ENCODE measurements at places on chromosomes 1 and 21.

GRCh38 chr1:21212126-21212525, 35.4 kb upstream of the EIF4G3 start:
- DNase-seq, result no peak

GRCh38 chr1:48242141-48242736, 19.7 kb downstream of the SLC5A9 start:
- no peak for DNase-seq

DNA sequence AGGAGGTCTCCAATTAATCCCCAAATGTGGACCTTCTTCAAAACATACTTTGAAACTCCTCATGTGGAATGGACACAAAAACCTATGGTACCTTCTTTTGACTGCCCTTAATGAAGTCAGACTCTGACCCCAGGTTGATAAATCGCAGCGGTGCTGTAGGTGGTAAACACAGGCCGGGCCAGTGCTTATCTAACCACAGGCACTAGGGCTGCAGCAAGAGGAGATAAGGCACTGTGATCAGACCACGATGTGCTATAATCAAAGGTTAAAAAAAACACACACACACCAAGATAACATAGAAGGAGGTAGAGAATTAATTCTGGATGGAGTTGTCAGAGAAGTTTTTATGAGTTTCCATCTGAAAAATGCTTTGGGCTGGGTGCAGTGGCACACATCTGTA, 52.3 kb upstream of the SIPA1L2 start:
- no peak for DNase-seq

DNA sequence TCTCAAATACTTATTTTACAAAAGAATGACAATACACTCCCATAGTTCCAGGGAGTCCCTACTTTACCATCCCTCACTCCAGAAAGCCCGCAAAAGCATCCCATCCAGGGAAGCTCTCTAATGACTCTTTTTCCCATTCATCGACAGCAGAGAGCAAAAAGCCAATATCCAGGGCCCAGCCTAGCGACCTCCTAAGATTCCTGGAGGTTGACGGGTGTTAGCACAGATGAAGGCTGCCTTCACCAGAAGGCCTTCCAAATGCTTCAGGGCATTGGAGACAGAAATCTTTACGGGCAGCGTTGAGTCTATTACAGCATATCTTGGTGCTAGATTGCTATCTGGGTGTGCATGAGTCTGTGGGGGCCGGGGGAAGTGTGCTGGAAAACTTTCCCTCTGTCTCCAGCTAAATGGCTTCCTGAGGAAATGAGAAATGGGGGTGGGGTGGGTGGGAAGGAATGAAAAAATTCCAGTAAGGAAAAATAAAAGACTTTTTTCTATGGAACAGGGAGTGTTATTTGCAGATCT, 136.6 kb downstream of the PROX1 start:
- no peak for DNase-seq

DNA sequence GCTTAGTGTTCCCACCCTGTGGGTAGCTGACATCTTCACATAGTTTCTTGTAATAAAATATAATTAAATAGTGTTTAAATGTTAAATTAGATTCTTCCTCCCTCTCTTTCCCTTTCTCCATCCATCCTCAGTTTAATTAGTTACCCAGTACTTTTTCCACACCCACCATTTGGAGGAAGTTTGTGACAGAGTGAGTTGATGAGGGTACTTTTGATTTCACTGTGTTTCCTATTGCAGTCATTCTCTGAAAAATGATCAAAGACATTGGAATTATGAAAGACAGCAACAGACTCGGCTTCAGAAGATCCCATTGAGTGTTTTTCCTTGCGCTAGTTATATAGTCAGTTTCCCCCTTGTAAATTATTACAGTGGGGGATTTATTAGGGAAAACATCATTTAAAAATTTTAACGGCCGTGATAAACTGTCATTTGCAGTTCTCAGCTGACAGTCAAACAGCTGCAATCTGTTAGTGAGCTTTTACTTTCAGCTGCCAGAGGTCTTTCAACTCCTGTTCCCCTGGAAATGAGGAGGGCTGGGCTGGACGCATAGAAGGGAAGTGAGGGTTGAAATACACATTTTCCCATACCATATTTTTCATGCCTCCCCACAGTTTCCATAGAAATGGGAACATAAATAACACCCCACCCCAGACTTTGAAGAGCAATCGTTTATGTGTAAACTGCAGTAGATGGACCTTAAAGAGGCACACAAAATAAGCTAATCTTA, 61.3 kb upstream of the CACYBP start:
- DNase-seq, result no peak

GRCh38 chr21:17390569-17390968, 122.3 kb upstream of the CXADR start:
- DNase-seq, result no peak

- peak; percentile 15 for DNase-seq
These were observed 16.1 kb upstream of the STMN1 start for GRCh38 chr1:25922056-25922970.

- peak; percentile 92 for DNase-seq
These were observed 756 bp downstream of the PHGDH start for GRCh38 chr1:119712342-119713038.

DNA sequence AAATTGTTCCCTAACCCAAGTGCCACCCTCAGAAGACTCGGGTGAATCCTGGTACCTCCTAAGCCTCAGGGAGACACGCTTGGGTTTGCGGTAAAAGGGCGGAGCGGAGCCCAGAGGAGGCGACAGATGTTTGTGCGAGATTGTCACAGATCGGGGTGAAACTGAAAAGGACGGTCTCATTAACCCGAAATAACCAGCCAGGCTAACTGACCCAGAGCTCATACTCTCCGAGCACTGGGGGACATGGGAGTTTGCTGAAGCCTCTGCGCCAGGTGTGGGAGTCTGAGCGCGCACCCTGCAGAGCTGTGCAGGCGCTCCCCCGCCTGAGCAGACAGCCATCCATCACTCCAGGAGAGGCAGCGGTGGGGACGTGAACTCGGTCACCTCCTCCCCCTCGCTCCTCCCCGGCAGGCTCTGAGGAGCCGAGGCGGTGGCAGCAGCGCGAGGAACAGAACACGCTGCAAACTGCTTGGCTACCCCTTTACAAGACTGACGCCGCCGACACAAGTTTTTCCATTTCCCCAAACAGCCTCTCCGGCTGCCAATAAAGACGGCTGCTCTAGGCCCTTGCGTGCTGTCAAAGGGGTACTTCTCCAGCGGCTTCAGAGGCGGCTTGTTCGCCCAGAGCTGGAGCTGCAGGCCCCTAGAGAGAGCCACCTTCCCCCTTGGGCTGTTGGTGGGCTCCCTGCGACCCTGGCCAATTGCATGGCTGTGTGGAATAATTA, 43.5 kb downstream of the RRAGC start:
- no peak for DNase-seq

GRCh38 chr1:164875518-164875917, 316.5 kb downstream of the PBX1 start:
- DNase-seq, result no peak

- no peak for DNase-seq
These were observed 62.1 kb downstream of the PIK3R3 start for GRCh38 chr1:46070164-46070814.

GRCh38 chr1:41963636-41964035, 44.9 kb upstream of the HIVEP3 start:
- DNase-seq, result no peak

DNA sequence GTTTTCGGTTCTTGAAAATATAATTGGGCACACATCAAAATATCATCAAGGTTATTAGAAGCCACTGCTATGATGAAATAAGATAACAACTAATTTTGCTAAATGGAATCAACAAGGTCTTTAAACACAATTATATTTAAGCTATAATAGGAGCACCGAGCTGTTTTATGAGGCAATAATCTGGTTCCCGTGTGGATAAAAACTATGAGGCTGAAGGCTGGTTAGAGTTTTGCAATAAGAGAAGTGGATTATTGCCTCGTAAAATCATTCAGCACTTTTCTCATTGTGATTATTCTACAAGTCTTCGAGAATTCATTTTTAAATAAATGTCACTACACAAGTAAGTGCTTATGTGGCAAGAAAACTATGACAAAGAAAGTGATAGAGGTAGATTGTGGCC, 975.7 kb upstream of the ADGRL2 start:
- no peak for DNase-seq

GRCh38 chr1:31010086-31010989, 55.2 kb downstream of the PUM1 start:
- peak; percentile 77 for DNase-seq

DNA sequence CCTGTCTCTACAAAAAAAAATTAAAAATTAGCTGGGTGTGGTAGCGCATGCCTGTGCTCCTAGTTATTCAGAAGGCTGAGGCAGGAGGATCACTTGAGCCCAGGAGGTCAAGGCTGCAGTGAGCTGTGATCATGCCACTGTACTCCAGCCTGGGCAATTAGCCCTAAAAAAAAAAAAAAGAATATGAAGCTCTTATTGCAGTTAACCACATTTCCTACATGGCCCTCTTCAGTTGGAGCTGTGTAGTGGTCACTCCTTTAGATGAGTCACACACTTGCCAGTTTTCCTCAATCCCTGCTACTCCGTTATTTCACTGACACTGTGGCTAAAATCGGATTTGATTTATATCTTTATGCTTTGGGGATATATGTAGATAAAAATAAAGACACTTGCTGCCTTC, 11.8 kb downstream of the NFYC start:
- peak; percentile 85 for DNase-seq

GRCh38 chr1:92679980-92680379, 104.9 kb downstream of the EVI5 start:
- no peak for DNase-seq

GRCh38 chr1:161198194-161198896, 509 bp downstream of the ADAMTS4 start:
- peak; percentile 39 for DNase-seq

GRCh38 chr1:208820580-208821212, 576.5 kb upstream of the PLXNA2 start:
- DNase-seq, result no peak

GRCh38 chr21:27450216-27450615, 483.3 kb upstream of the ADAMTS5 start:
- no peak for DNase-seq

DNA sequence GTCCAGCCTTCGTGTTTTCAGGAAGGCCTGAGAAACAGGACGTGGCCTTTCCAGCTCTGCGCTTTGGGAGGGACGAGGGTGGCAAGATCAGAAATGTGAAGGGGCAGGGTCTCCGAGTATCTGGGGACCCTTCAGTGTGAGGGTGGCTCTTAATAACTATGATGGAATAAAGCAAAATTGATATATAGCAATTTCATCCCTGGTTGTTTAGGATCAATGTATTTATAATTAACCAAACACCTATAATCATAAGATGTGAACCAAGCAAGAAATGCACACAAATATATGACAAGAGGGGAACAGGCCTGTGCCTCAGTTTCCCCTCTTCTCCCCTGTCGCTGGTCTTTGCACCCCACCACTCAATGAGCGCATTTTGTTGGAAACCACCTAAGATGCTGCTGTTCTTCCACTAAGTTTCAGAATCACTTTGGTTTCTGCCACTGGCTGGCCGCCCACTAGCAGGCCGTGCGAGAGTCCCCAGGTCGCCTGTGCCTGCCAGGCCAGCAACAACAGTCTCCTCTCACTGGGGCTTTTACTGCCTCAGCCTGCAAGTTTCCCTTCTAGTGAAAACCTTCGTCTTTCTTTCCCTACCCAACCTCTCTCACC, 36.6 kb downstream of the UBASH3A start:
- no peak for DNase-seq

- DNase-seq, result peak; percentile 82
These were observed 11.0 kb upstream of the PGD start for GRCh38 chr1:10387677-10388386.

DNA sequence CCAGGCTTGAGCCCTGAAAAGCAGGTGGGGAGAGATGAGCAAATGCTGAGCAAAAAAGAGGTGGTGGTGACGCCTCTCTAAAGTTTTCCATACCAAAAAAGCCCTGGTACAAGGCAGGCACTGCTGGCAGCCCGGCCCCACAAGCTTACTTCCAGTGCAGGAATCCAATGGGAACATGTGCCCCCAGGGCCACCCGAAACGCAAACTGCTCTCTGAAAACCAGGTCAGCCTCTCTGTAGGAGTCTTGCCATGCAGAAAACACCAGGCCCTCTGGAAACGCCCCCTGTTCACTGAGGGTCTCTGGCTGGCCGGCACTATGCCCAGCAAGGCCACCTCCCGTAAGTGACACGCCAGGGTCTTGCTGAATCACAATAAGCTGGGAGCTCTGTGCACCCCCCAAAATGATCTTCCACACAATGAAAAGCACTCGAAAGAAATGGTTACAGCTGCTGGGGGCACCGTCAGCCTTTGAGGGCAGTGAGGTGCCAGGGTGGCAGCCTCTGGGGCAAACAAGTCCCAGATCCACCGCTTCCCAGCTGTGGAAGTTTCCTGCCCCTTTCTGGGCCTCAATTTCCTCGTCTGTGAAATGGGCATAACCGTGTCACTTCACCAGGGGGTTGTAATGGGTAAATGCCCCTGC, 170.5 kb downstream of the TOMM20 start:
- no peak for DNase-seq

GRCh38 chr1:224579526-224579925, 36.6 kb upstream of the CNIH3 start:
- DNase-seq, result peak; percentile 64

DNA sequence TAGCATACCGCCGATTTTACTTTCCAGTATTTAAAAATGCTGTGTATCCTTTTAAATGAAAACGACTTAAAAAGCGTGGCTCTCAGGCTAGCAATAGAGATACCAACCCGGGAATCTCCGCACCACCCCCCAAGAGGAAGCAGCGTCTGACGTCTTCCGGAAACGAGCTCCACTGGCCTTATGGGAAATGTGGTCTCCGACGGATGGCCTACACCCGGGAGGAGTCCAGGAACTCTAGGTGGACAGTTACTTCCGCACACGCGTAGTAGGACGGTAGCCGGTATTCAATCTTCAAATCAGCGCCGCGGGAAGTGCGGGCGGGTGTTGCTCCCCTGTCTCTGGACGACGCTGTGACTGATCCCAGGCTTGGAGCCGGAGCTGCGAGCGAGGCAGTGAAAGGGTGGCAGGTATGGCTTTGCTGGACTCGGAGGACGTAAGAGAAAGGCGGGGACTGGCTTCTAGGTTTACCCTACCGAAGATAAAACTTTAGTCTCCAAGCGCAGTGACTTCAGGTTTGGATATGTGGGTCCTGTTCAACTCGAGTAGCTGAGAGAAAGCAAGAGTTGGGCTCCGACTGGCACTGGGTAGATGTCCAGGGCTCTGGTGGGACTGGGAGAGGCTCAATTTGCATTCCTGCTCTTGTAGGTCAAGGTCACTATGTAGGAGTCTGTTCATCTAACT, at the start of gene ZNF684:
TSS of gene ZNF684 (plus strand) at position 257 of the 681 bp plus-strand sequence. CDS start 1,530 bp downstream, outside the sequence.
- DNase-seq, result peak; percentile 94

GRCh38 chr21:44761011-44761729, 40.5 kb downstream of the UBE2G2 start:
- no peak for DNase-seq

- DNase-seq, result peak; percentile 47
These were observed 18.7 kb downstream of the UQCRHL start for GRCh38 chr1:15788624-15789301.

- no peak for DNase-seq
These were observed 60.7 kb downstream of the MAN1C1 start for GRCh38 chr1:25677193-25677773.

DNA sequence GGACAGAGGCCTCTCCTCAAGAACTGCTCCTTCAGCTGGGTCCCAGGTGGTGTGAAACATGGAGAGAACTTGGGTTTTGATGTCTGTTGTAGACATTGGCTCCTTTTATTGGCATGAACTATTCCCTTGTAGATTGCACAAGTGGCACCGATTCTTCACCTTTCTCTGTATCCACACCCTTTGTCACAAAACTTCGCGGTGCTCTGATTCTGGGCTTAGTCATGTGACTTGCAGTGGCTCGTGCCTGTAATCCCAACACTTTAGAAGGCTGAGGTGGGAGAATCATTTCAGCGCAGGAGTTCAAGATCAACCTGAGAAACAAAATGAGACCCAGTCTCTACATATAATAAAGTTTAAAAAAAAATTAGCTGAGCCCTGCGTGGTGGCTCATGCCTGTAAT, 42.5 kb upstream of the EYA3 start:
- DNase-seq, result no peak

Measured in astrocyte of the spinal cord (primary cell).